NAMALWA (cell line): ENCODE measurements at places on chromosomes 2 and 18.

DNA sequence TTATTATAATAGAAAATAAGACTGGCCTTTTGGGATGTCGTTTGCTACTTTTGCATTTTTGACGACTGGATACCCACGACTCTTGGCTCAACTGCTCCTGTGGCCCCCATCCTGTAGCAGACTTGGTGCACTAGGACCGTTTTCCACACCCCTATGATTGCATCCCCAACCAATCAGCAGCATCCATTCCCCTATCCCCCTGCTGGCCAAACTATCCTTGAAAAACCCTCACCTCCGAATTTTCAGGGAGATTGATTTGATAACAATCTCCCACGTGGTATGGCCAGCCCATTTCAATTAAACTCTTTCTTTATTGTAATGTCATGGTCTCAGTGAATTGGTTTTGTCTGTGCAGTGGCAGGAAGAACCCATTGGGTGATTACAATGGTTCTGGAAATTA, 37.9 kb upstream of the TTR start:
- peak; percentile 37 for DNase-seq

GRCh38 chr2:196163285-196163684, 8.1 kb downstream of the STK17B start:
- DNase-seq = peak; percentile 24

GRCh38 chr2:89833116-89833779, 1141.8 kb downstream of the RPIA start:
- peak; percentile 28 for DNase-seq

DNA sequence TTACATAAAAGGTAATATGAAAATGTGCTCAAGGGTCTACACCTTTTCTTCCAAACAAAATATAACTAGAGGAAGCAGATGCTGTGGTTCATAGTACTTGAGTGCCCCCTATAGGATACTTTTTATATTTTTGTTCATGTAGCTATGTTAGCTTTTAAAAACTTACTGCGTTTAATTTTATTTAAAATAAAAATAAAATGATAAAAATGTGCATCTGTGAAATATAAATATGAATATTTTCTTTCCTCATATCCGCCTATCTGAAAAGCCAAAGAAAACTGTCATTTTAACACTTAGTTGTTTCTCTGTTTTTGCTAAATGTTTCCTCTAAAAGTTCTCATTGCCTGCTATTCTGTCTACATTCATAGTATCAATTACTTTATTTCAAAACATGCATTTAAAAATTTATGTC, 9.6 kb upstream of the LRP1B start:
- DNase-seq = peak; percentile 54

- no peak for DNase-seq
Measured at GRCh38 chr2:76752506-76752905, 769.7 kb downstream of the LRRTM4 start.

DNA sequence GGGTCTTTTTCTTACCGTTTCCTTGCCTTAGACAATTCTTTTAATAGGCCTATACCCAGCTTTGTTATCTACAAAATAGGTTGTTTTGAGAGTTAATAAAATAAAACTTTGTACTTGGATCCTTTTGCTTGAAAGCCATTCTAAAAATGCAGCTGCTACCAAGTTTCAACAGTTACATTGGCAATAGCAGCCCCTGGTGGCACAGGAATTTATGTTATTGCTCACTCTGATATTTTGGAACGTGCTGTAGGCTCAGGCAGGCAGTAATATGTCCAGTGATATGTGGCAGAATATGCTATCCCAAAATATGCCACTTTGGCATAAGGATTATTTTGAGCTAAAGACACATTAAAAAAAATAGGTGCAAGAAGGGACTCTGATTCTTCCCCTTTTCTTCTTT, 6.7 kb upstream of the COMMD1 start:
- peak; percentile 70 for DNase-seq

GRCh38 chr2:62559582-62559981, 53.6 kb upstream of the TMEM17 start:
- no peak for DNase-seq

GRCh38 chr2:60794271-60794863, 38.3 kb downstream of the PAPOLG start:
- DNase-seq = peak; percentile 71

GRCh38 chr2:128452536-128453530, 134.2 kb upstream of the HS6ST1 start:
- DNase-seq = no peak

- DNase-seq = no peak
Measured at GRCh38 chr2:121015971-121016485, 269.0 kb downstream of the TFCP2L1 start.

DNA sequence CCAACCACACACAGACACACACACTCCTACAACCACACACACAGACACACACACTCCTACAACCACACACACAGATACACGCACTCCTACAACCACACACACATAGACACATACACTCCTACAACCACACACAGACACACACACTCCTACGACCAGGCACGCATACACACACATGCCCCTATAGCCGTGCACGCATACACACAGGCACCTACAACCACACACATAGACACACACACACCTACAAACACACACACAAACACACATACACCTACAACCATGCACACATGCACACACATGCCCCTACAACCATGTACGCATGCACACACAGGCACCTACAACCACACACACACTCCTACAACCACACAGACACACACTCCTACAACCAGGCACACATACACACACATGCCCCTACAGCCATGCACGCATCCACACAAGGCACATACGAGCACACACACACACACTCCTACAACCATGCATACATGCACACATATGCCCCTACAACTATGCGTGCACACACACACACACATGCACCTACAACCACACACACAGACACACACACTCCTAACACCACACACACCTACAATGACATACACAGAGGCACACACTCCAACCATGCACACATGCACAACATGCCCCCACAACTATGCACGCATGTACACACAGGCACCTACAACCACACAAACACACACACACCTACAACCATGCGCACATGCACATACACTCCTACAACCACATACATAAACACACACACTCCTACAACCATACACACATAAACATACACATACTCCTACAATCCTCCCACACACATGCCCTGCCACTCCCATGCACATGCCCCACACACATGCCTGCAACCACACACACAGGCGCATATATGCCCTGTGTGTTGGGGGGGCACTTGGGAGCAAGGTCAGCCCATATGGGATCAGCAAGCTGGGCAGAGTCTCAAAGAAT, 19.1 kb upstream of the TEX51 start:
- DNase-seq = no peak

- no peak for DNase-seq
Measured at GRCh38 chr2:219918944-219919343, 291.5 kb downstream of the SLC4A3 start.

DNA sequence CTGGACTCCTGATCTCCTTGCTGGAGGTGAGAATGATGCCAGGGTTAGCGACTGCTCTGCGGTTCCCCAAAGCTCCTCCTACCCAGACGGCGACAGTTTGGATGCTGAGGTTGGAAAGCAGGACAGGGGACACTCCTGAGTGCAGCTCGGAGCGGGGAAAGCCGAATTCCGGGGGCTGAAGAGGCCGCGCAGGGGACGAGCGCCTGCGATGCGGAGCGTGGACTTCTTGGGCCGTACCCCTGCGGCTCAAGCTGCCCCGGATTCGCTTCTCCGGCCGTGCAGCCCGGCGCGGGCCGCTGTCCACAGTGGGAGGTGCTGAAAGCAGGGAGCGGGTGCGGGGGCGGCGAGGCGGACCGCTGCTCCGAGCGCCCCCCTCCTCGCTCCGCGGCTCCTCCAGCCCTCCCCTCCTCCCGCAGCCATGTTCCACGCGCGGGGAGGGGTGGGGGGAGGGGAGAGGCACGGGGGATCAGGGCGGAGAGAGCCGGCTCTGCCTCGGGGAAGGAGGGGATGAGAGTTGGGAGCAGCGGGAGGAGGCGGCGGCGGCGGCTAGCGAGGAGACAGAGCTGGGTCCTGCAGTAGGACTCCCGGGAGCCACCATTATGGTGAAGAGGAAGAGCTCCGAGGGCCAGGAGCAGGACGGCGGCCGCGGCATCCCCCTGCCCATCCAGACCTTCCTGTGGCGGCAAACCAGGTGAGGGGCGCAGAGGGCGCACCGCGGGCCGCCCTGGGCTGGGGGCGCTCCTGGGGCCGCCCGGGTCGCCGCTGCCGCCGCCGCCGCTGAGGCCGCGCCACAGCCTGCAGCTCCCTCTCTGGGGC, at the start of gene UNC80:
Gene UNC80, plus strand, starts transcription at position 359 of the 816 bp plus-strand sequence. Its CDS starts 241 bp downstream, at position 600.
- no peak for DNase-seq

DNA sequence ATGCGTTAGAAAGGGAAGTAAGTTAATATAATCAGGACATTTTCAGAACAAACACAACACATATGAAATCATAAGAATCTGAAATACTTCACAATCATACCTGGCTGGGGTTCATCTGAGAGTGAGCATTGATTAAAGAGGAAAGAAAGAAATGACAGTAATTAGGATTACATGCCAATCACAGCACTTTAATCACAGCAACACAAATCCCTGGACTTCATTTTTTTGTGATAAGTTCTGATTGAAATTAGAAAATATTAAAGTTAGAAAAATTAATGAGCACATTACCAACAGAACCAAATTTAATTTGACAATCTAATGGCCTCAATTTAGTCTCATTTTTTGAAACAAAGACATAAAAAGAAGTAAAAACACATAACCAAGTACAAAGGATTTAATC, 121.9 kb downstream of the LRP2 start:
- no peak for DNase-seq

- no peak for DNase-seq
Measured at GRCh38 chr18:31241425-31241824, 76.5 kb upstream of the DSG1 start.

DNA sequence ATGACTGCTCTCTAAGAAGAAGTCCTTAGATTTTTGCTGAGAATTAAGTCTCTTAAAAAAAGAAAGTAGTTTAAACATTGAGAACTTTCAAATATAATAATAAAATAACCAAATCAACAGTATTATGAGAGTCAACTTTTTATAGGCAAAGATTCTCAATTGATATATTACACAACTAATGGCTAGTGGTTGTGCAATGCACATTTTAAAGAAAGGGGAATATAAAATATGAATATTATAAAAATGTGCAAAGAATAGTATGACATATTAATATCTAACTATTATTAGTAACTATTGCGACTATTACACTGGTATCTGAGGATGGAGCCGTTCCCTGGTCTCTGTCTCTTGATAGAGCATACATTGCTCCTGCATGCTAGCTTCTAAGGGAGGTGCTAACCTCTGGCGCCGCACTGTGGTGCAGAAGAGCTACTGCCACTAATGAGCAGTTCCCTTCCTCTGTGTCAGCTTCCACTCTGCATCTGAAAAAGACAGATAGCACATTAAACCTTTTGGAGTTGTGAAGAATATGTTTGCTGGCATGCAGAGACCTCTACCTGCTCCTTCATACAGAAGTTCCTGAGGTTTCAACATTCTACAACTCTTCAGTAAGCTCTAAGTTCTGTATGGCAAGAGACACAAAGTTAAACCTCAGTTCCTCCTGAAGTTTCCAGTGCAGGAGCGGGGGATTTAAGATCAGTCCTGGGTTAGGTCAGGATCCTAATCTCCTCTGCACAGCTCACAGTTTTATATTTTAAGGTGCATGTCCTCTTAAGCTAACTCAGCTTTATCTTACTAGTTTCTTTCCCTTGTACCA, 3.5 kb upstream of the SLC9A2 start:
- DNase-seq = peak; percentile 68

DNA sequence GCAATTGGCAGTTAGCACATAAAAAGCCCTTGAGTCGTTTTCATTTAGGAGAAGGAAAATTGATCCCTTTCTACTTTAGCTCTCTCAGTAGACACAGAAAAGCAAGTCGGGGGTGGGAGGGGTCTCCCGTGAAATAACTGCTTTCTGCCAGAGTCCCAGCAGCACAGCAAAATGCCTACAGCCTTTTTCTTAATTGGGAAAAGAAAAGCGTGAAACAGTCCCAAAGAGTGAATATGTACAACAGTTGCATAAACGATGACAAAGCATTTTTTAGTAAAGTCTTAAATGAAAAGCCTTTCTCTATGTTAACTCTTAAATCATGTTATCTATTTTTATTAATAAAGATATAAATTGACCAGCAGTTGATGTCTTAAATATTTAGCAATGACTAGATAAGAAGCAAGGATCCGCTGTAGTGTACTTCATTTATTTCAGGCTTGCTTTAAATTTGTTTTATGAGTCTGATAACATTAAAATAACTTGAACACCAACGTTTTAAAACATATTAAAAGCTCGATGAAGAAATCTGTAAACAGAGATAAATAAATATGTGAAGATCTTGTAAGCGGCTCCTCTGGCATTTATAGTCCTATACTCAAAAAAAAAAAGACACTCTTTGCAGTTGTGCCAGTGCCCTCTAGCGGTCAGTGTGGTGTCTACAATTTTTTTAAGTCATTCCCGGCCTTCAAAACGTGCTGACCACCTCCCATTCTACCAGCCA, 42.3 kb upstream of the ATIC start:
- DNase-seq = peak; percentile 82

- DNase-seq = no peak
Measured at GRCh38 chr18:60898111-60898510, 435.1 kb upstream of the CDH20 start.

GRCh38 chr2:241001413-241002274, 3.2 kb downstream of the SNED1 start:
- no peak for DNase-seq

DNA sequence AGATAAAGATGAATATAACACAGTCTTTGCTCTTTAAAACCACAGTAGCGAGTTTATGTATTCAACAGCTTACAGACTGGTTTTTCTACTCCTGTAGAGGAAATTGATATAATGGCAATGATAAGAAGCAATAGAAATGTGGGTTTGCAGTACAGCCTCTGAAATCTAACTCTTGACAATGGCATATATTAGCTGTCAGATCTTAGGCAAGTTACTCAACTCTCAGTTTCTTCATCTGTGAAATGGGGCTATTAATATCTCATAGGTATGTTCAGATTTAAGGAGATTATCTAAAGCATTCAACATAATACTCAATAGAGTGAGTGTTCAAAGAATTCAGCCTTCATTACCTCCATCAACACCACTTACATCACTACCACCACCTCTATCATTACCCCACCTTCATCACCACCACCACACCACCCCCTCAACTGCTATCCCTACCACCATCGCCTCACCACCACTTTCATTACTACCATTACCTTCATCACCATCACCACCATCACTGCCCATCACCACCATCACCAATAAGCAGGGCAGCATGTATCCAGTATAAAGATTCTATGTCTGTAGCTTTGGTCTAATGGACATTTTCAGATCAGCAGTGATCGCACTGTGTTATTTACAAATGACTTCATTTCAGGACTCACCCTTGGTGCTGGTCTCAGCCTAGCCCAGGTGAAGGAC, 22.7 kb downstream of the AOX1 start:
- no peak for DNase-seq

DNA sequence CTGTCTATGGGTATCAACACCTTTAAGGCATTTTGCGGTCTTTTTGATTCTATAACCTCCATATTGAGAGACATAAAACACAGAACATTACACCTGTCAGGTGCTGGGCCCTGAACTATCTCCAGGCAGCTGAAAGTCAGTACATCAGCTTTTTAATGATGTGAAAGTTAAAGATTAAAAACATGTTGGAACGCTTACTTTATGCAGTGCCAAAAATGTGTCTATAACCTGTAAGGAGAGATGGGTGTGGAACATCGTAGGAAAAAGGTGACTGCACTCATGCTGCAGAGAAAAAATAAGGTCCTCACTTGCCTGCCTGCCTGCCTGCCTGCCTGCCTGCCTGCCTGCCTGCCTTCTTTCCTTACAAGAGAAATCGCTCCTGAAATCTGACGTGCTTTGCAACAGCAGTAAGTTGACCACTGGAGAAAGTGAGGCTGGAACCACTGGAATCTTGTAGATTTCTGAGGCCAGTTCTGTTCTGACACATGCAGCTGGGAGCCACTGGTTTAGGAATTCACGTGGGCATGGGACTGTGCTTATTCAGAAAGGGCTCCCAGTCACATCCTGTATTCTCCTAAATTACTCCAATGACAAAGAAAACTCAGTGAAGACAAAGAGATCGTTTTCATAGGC, 34.1 kb downstream of the BCL11A start:
- no peak for DNase-seq
